Mesenchymal stem cell (in vitro differentiated cells and primary cell): ENCODE measurements at places on chromosomes 1 and 21.
A peak's percentile ranks its signal among the peaks of the same experiment; 100 is the strongest.

DNA sequence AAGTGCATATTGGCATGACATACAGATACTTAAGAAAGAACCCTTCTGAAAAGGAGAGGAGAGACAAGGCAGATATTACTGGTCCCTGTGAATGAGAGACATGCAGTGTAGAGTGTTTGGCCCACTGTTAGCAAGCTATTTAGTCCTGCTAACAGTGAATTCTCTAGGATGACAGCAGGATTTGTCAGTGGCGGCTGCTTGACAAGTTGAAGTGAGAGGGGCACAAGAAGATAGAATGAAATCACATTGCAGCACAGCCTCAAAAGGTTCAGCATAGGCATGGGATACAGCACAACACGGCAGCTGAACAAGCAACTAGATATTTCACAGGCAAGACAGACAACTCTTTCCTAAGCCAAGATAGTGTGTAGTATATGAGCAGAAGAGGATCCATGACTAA is 407.9 kb downstream of the PLA2G4A start:
- no peak for DNase-seq

DNA sequence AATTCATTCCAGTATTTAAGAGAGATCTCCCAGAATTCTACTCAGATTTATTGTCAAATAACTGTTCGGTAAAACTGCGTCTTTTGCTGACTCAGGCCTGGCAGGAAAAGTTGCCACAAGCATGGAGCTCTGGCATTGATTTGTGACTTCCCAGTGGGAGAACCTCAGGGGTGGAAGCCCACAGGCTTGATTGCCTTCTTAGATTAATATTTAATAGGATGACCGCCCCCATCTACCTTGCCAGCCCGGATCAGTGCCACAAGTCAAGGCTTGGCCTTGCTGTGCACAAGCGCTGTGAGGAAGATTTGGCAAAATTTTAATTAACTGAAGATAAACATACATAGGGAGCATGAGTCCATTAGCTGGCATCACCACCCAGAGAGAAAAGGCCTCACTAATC is 93.5 kb downstream of the LRIG2 start:
- DNase-seq = no peak

GRCh38 chr1:111884772-111885443 is 104.6 kb downstream of the KCND3 start:
- DNase-seq = no peak

GRCh38 chr21:22056904-22057303 is 1058.7 kb downstream of the NCAM2 start:
- DNase-seq = no peak

GRCh38 chr1:202056644-202057334 is 46.4 kb downstream of the ELF3 start:
- DNase-seq = no peak

DNA sequence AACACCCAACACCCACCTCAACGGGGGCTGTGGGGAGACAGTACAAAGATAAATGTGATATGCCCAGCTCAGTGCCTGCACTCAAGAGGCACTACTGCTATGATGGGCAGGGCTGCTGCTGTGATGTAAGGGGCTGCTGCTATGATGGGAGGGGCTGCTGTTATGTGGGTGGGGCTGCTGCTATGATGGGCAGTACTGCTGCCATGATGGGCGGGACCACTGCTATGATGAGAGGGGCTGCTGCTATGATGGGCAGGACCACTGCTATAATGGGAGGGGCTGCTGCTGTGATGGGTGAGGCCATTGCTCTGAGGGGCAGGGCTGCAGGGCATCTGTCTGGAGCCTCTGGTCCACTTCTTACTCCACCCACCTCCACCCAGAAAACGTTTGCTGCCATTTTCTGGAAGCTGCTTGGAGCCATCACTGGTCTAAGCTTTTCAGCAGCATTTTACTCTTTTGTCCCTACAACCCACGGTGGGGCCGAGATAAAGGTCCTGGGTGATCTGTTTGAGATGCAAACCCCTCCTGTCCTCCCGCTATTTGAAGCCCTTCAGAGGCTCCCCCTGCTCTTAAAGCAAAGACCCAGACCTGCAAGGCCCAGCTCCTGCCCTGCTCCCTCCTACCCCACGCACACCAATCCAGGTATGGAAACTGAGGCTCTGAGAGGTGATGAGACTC is 656.9 kb downstream of the PTPRU start:
- no peak for DNase-seq

- peak; percentile 86 for DNase-seq
Measured at GRCh38 chr1:39799770-39800470, 11.3 kb upstream of the BMP8B start.

DNA sequence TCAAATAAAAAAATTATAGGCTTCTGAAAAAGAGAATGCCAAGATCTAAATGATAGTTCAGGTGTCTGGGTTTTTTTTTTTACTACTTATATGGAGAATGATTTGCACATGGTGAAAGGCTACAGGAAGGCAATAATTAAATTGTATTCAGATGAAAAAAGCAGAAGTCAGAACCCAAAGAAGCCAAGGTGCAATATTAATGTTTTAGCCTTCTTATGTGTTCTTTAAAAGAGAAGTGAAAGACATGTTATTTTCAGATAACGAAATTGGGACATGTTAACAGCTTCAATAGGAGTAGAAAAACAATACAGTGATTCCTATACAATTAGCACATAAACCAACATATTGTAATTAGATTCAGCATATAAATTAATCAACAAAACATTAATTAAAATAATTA is 452.9 kb upstream of the PRMT6 start:
- DNase-seq = no peak

GRCh38 chr1:61450454-61450853 is 274.5 kb downstream of the TM2D1 start:
- DNase-seq = no peak

GRCh38 chr1:212860713-212861581 is 2.9 kb downstream of the FLVCR1 start:
- peak; percentile 38 for DNase-seq

DNA sequence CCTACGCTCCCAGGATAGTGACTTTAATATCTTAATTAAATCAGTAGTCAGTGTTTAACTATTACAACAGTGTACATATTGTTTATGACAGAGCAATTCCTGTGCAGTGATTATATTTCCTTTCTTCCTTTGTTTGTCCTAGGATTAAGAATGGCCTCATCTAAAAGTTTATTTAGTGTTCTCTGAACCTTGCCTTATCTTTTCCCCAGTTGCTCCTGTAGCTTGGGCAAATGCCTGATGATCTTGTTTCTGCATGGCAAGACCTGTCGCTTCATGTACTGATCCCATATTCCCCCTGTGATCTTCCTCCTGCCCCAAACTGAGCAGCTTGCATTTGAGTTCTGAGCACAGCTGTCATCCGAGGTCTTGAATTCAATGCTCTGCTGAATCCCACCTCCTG is 69.1 kb upstream of the STUM start:
- no peak for DNase-seq

GRCh38 chr1:245094092-245094491 is 60.7 kb upstream of the KIF26B start:
- no peak for DNase-seq

GRCh38 chr1:155069551-155070157 is 6.1 kb downstream of the EFNA4 start:
- DNase-seq = no peak

- DNase-seq = no peak
Measured at GRCh38 chr1:88455621-88456256, 228.3 kb upstream of the PKN2 start.

- DNase-seq = no peak
Measured at GRCh38 chr1:173447224-173447623, 29.9 kb upstream of the PRDX6 start.

DNA sequence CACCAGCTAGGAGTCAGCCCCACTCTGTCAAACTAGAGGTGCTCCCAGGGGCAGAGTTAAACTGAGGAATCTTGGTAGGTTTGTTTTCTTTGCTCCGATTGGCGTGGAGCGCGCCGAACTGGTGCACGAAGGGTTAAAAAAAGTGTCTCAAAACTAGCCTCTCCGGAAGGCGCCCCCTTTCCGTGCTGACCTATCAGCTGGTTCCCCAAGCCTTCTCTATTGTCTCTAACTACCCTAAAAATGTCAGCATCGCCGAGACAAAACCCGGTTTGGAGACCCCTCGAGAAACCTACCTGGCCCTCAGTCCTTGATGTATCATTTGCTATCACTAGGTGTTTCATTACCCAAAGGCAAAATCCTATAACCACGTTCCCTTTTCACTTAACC is 2.2 kb downstream of the TGFB2 start:
- DNase-seq = peak; percentile 41

GRCh38 chr1:145977486-145978470 is 13.3 kb downstream of the POLR3GL start:
- peak; percentile 82 for DNase-seq

GRCh38 chr1:178310685-178311105 is 186.1 kb downstream of the CLEC20A start:
- peak; percentile 89 for DNase-seq

DNA sequence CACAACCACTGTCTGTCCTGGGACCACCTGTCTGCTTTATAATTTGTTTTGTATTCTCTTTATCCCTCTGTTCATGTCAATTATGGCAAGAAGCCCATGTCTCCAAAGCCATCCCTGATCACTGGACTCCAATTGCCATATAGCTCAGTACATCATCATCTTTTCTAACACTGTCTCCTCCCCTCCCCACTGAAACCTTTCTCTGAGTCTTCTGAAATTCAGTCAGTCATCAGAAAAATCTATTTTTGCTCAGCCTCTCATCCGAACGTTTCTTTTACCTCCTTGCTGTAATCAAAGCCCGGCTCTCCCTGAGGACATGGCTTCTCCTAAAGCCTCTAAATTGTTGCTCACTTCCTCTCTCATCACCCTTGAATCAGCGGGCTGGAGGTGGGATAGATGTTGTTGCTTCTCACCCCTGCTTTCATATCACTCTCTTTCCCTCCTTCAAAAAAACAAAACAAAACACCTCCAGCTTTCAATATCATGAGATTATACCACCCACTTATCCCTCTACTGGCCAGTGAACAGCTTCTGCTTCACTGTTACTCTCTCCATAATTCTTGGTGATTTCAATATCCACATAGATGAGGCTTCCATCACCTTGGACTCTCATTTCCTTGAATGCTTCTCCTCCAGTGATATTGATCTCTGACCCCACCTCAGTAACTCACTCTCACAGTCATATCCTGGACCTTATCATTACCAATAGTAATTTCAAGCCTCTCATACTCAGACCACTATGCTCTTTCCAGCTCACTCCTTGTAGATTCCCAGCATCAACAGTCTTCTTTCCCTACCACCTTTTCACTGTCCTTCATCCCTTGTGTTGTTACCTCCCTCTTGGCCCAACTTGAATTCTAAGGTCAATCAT is 27.8 kb downstream of the RAB3B start:
- no peak for DNase-seq

- DNase-seq = peak; percentile 55
Measured at GRCh38 chr1:84877592-84877991, 15.4 kb downstream of the LPAR3 start.

DNA sequence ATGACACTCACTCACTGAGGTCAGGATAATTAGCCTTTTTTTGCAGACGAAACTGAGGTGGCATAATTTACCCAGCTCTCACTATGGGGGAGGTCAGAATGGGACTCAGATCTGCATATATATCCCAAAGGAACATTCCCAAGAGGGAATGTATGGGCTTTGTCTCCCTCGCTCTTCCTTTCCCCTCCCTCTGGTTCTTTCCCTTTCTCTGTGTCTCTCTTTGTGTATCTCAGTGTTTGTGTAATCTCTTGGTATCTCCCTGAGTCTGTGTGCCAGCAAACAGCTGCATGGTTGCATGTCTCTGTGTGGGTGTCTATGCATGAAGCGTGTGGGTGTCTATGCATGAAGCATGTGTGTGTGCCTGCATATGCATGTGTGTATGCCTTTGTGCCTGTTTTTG is 4.7 kb downstream of the TMEM39B start:
- no peak for DNase-seq

- no peak for DNase-seq
Measured at GRCh38 chr21:22278366-22278765, 1280.2 kb downstream of the NCAM2 start.

DNA sequence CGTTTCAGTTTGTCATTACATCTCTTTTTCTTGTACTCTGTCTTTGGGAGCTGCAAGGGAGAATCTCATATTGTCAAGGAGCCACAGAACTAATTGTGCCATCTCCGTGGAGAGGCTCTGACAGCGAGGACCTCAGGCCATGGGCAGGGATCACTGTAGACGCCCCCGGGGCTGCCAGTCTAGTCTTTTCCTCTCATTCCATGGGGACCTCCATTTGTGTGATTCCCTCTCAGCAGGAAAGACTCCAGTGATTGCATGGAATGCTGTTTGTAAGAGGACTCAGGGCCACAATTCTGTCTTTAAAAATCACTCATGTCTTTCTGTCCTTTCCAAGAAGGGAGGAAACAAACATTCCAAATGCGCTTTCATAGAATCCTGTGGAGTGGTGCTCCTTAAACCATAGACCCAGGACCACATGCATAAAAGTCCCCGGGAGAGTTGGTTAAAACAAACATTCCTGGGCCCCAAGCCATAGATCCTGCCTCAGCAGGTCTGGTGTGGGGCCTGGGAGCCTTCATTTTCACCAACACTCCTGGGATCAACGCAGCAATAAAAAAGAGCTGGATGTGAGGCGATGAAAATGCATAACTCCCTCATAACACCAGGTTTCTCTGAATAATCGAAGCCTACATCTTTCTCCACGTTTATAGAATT is 104.5 kb downstream of the ZP4 start:
- DNase-seq = no peak

GRCh38 chr21:42102076-42102475 is 31.0 kb downstream of the UMODL1 start:
- DNase-seq = no peak

DNA sequence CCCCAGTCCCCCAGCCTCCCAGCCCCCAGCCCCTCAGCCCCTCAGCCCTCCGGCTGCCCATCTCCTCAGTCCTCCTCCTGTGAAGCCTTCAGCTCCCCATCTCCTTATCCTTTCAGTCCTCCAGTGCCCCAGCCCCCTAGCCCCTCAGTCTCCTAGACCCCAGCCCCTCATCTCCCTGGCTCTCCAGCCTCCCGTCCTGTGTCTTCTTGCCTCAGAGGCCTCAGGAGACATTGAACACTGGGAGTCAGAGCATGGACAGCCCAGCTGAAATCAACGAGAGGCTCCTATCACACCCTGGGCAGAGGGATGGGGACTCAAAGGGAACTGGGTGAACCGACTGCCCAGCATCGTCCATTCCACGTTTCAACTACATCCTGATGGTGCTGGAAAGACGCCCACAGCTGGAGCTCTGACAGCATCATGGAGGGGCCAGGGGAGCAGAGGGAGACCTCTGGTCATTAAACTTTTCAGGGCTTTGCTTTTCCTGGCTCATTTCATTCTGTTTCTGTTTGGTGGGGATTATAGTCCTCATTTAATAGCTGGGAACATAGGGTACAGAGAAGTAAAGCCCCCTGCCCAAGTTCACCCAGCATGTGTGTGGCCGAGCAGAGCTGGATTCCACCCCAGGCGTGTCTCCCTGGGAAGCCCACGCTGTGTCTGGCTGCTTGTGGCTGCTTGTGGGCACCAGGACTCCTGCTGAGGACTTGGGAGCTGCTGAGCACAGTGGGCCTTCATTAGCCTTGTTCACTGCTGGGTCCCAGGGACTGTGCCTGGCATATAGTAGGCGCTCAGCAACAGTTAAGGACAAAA is 396.7 kb downstream of the PTPRU start:
- DNase-seq = no peak

DNA sequence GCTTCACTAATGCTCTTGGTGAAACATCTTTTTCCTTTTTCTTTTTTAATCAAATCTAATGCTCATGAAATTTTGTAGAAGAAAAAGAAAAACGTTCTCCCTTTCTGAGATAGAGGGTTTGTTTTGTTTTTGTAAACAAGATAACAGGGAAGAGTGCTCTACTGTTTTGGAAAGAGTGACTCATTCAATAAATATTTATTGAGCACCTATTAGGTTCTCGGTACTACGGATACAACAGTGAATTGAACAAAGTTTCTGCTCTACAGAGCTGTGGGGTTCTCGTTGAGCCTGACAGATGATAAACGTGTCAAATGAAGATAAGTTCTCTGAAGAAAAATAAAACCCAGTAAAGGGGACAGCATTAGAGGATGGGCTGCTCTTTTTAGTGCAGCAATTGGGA is 7.0 kb downstream of the PGM1 start:
- DNase-seq = peak; percentile 9
